Cortex of kidney (tissue), 1 donor: ENCODE measurements at places on chromosomes 5 and 9.

DNA sequence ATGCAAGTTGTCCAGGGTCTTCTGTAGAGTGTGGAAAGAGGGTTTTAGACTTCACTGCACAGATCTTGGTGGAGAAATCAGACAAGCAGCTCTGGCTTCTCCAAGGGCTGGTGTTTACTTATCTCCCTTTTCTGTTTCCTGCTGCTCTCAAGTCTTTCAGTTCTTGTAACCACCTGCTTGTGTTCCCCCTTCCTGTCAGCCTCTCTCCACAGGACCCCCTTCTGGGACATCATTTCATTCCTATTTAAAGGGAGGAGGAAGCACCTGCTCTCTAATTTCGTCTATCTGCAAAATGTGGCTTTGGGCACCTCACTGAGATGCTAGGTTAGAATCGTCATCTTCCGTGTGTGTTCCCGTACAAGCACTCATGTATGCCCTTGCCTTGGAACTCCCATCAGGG, 636.2 kb downstream of the MTRR start:
- no peak for DNase-seq

DNA sequence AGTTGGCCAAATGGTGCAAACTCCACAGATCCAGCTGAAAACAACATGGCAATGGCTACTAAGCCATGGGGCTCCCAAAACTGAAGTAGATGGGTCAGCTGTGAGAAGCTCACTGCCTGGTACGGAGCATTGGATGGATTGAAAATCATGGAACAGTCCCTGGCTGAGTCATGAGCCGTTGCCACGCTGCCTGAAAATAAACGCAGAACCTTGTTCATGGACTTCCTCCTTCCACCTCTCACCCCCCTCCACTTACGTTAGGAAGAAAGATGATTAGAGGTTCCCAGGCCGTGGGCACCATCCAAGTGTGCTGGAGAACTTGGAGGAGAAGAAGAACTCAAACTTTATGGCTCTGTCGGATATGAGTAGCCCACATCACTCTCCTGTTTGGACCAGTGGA, 6.8 kb upstream of the DIPK1B start:
- DNase-seq = no peak

DNA sequence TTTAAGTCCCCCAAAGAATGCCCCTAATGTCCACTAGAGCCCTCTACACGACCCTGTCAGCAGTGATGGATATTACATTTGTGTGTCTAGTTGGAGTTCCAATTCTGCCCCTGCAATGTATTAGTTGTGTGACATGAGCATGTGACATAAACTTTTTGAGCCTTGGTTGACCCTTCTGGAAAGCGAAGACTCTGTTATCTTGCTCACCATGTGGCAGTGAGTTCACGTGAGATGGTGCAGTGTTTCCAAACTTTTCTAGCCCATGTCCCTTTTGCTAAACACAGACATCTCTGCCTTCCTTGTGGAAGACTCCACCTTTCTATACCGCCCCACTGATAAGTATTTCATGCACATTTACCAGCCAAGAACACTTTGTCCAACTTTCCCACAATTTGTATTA, 87.0 kb upstream of the BOD1 start:
- DNase-seq = no peak

GRCh38 chr5:158499892-158500418, 599.8 kb downstream of the EBF1 start:
- no peak for DNase-seq

- DNase-seq = no peak
Observed at GRCh38 chr5:142611154-142611553, 74.7 kb downstream of the FGF1 start.

GRCh38 chr5:139740992-139741672, 54.5 kb upstream of the PSD2 start:
- no peak for DNase-seq

GRCh38 chr9:98401140-98402018, 145.9 kb upstream of the TBC1D2 start:
- DNase-seq = no peak

- no peak for DNase-seq
Observed at GRCh38 chr5:67799732-67800234, 415.8 kb upstream of the PIK3R1 start.

DNA sequence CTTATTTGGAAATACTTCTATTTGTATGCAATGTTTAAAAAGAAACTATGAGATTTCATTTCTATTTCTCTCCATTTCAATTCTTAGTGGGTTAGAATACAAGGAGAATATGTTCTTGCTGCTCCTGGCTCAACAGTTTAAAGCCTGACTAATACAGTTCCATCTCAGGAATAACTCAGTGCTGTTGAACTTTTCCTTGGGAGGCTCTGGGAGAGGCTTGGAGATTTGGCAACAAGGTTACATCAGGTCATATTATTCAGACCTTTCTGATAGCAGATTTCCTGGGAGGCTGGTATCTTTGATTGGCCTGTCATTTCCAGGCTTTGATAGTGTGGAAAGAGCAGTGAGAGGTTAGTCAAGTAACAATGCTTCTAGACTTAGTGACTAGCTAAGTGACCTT, 481.7 kb upstream of the KLF4 start:
- no peak for DNase-seq

DNA sequence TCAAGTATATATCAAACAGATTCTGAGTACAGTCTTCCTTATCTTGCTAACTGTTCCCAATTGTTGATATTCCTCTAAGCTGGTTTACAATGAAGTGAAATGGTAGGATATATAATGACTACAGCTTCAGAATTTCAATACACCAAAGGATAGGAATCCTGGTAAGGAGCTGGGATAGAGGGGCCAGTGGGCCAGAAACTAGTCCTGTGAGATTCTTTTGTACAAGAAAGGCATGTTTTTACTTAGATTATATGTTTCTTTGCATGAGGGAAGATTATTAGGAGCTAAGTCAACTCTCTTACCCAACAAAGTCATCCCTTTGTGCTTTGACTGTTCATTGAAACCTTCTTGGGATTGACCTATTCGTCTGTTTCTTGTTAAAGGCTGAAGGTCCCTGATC, 435.7 kb downstream of the PLK2 start:
- DNase-seq = no peak

DNA sequence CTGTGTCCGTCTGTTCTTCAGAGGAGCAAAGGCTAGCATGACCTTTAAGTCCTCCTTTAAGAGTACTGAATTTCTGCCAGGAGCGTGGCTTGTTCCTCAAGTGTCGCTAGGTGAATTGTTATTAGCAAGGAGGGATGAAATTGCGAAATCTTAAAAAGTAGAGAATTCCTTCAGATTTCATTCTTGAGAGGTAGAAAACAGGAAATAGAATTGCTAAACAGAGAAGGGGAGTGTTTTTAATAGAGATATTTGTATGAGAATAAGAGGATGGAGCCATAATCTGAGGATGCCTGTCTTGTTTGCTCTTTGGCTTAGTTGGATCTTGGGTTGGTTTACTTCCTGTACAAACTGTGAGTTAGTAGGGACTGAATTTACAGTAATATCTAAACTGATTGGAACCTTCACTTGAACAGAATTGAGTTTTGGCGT, 39.2 kb downstream of the EXOSC2 start:
- DNase-seq = no peak

DNA sequence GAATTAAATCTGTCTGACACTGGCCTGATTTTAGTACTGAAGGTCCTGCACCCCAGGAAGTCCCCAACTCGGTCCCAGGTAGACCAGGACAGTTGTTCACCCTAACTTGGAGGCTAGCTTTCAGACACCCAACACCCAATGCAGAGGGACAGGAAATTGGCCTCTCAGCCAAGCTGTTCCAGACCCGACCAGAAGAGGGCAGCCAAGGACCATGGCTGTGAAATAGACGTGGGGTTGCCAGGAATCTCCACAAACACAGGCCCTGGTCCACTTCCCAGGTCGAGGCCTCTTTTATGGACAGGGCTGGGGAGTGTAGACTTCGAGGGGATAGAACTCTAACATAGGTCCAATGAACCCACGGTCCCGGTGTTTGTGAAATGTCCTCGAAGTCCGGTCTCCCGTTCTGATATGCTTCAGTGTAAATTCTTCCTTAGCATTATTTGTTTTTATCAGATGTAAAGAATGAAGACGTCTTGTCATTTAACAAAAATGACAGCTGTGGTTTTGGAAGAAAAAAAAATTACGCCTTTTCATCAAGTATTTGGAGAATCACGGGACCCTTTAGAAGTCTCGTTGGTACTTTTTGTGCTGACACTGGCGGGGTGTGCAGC, 260.3 kb upstream of the ADAMTS16 start:
- no peak for DNase-seq

- no peak for DNase-seq
Observed at GRCh38 chr5:148020257-148020988, 43.4 kb upstream of the SPINK5 start.

DNA sequence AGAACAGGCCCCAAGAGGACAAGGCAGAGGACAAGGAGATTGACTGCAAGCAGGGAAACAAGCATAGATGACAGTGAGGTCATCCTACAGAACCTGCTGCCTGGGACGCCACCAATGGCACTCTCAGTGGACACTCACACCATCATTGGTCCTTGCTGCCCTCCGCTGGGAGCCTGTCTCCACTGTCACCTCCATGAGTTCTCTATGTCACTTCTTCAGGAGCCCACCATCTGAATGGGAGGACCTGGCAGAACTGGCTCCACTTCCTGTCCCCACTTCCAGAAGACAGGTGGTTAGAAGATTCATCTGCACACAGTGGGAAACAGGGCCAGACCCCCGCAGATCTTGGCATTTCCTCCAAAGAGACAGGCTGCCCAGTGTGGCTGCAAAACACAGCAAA, 188.9 kb downstream of the HSD17B3 start:
- no peak for DNase-seq
